Dermis microvascular lymphatic vessel endothelial cell (primary cell): ENCODE measurements at places on chromosomes 5 and 9.

- DNase-seq: peak; percentile 20
Observed at GRCh38 chr5:133130387-133131118, 78.7 kb downstream of the HSPA4 start.

DNA sequence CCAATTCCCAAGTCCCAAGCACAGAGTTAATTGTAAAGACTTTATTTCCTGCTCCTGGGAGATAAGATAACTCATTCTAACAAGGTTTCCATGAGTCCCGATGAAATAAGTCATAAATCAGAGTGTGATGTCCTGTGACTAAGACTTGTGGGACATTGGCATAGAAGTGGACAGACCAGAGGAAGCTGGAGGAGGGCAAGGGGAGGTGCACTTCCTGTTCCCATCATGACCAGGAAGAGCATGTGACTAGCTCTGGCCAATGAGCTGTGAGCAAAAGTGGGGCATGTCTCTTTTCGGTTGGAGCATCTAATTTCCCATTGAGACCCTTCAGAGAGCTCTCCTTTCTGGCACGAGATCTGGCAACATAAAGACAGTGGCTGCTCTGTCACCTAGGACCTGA, 100.4 kb downstream of the ZNF354C start:
- no peak for DNase-seq

GRCh38 chr5:139222346-139222745, 24.2 kb upstream of the SIL1 start:
- no peak for DNase-seq

DNA sequence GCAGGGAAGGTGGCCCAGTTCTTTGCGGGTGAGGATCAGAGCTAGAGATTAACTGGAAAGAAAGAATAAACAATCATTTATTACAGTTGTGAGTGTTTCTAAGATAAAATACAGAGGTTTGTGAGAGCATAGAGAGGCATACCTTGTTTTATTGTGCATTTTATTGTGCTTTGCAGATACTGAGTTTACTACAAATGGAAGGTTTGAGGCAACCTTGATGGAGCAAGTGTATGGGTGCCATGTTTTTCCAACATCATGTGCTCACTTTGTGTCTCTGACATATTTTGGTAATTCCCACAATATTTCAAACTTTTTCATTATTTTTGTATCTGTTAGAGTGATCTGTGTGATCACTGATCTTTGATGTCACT, 715 bp upstream of the C5orf34 start:
- no peak for DNase-seq

- DNase-seq: no peak
Observed at GRCh38 chr5:83375049-83375745, 96.3 kb upstream of the VCAN start.
